NCI-H2107 (cell line): ENCODE measurements at places on chromosomes 3 and 15.

DNA sequence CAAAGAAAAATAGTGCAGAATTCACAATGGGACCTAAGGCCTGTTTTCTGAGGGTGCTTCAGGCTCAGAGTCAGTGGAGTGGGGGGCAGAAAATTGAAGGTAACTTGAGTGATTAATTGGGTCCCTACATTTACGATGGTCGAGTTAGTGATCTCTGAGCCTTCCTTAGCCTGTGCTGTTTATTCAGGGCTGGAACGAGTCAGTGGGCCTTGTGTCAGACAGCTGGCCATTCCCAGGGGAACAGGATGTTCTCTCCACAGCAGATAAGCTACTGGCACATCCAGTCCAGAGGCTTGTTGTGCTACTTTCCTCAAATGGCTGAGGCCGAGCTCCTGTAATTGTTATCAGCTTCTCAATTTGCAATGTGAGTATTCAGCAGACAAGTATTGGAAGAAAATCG, 29.2 kb upstream of the CNTN3 start:
- no peak for DNase-seq

GRCh38 chr15:65743637-65744252, 48.3 kb downstream of the DENND4A start:
- DNase-seq = no peak

- DNase-seq = no peak
Measured at GRCh38 chr3:187906416-187906815, 161.1 kb upstream of the BCL6 start.

DNA sequence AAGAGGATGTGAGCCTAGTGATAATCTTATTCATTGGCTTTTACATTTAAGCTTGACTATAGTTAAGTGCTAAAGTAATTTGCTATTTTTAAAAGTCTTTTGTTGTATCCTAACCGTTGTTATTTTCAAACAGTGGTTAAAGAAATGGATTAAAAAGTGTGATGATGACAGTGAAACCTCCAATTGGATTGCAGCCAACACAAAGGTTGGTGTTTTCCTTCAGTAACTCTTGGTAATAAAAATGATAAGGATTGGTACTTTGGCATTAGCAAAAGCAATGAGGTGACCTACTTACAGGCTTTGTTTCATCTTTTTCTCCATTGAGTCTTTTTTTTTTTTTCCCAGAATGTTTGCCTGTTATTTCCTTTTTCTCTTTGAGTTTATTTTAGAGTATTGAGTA, 87.5 kb upstream of the GOLGA6B start:
- no peak for DNase-seq

DNA sequence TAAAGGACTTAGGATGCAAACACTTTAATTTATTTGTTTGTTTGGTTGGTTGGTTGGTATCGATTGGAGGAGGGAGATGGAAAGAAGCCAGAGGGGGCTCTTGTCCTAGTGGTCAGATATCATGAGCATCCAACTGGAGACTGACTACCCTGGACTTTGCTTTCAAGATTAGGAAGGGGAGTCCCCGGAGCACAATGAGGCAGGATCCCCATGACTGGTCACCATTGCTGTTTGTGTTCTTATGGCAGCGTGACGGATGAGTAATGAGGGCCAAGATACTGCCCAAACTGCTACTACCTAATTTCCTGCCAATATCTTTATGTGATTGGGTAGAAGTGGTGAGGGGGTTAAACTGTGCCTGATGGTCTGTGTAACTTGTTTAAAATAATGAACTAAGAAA, 354.6 kb upstream of the ROPN1 start:
- no peak for DNase-seq

DNA sequence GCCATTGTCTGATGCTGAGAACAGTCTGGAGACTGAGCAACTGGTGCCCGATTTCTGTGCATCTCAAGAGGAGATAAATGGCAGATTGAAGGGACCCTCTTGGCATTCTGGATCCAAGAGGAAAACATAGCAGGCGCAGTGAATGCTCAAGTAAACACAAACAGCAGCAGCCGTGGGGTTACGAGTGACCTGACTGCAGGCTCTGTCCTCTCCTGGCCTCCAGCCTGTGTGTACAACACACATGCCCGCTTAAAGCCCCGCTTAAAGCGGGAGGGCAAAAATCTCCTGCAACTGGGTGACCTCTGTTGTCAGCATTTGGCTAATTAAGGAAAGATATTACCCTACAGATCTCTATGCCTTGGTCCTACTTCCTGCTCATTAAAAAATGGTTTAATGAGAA, 120.5 kb downstream of the GREM1 start:
- no peak for DNase-seq

- DNase-seq = no peak
Measured at GRCh38 chr15:60941448-60941847, 287.7 kb downstream of the RORA start.

DNA sequence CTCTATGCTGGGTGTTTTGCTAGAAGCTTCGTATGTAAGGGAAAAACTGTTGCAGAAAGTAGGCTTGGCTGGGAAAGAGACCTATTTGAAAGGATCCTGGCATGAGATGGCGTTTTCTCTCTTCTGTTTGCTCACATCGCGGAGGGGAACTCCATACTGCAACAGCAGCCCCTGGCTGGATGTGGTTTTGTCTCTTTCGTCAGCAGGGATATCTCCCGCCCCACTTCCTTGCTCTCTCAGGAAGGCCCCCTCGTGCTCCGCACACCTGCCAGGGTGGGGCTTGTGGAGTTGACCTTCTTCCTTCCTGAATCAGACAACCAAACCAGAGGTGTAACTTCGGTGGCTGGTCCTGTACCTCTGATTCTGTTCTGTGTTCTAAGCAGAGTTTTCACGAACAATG, 26.4 kb upstream of the MYZAP start:
- no peak for DNase-seq

GRCh38 chr15:63986751-63987341, 59.4 kb downstream of the DAPK2 start:
- DNase-seq = no peak

- no peak for DNase-seq
Measured at GRCh38 chr15:96894659-96895058, 564.2 kb downstream of the NR2F2 start.

DNA sequence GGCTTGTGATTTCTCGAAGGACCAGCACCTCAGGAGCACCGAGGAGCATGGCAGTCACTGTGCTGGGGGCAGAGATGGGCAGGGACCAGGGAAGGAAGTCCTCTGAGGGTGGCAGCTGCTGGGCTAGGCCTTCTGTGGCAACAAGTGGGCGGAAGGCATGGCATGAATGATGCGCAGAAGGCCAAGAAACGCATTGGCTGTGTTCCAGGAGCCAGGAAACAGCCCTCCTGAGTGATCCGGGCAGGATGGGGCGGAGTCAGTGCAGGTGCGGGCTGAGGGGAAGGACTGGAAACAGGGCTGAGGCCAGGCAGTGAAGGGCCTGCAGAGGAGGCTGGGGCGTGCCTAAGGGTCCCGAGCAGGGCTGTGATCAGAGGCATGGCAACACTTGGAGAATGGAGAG, 23.6 kb downstream of the MRPS11 start:
- no peak for DNase-seq

DNA sequence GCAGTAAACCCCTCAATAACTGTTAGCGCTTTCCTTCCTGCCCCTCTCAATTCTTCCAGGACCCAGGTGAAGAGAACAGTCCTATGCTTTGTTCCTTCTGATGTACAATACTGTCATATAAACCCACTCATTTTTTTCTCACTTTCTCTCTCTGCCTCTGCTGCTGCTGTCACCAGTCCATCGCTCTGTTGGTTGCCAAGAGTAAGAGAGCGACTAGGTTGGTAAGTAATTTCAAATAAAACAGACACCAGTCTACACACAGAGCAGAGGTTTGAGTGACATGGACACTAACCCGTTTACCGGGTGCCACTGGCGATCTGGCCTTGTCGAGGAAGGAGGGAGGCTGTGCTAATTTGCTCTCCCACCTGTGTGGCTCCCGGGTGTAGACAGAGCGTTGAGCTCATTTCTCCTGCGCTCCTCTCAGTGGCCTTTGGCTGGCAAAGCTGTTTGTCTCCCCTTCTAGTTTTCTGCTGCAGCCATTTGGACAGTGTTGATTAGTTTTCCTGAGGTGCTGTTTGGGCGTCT, 215.4 kb downstream of the THSD4 start:
- DNase-seq = no peak

GRCh38 chr15:67784856-67785430, 40.4 kb upstream of the SKOR1 start:
- no peak for DNase-seq

GRCh38 chr15:100113351-100114080, 228.3 kb downstream of the ADAMTS17 start:
- no peak for DNase-seq

DNA sequence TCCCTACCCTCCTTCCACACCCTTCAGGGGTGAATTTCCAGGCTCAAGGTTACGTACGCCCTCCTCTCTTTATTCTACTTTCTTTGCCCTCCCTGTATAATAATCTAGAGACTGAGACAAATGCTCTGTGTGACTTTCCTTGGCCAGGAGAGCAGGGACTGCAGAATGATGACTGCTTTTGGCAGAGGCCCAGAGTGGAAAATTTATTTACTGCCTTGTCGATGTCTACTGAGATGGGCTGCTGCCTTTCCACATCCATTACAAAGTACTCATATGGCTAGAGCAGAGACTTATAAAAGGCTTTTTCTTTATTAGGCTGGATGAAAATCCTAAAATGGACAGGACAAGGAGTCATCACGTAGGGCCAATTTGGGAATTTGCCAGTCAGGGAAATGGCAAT, 576.2 kb downstream of the TUSC7 start:
- DNase-seq = no peak

DNA sequence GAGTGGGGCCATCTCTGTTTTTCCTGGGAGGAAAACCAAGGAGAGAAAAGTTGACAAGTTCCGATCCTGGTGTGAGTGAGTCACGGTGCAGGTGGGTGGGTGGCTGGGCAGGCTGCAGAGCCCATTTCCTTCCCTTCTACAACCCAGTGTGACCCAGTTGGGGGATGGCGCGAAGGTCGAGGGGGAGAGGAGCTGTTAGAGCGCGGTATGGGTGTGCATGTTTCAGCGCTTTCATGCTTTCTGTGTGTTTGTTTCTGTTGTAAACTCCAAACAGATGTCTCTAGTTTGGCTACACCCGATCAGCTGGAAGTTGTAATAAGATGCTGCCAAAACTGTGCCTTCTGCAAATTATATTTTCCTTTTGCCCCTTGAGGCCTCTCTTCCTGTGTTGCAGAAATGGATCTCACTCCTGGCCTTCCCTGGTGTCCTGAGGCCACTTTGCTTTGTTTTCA, 3.8 kb downstream of the FAM43A start:
- no peak for DNase-seq

DNA sequence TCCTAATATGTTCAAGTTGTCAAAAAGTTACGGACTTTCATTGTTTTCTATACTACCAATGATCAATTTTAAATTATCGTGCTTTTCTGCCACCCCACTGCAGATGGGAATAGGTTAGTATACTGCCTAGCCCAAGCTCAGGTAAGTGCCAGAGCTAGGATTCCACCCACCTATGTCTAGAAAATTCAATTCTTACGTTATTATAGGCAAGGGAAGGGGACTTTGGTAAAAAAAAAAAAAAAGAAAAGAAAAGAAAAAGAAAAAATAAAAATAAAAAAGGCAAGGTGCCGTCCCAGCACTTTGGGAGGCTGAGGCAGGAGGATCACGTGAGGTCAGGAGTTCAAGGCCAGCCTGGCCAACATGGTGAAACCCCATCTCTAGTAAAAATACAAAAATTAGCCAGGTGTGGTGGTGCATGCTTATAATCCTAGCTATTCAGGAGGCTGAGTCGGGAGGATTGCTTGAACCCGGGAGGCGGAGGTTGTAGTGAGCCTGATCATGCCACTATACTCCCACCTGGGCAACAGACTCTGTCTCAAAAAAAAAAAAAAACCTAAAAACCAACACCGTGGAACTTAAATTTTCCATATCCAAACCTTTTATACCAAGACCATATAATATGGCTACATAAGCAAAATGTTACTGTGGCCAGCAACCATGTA, 1.3 kb downstream of the RPL22L1 start:
- no peak for DNase-seq

- DNase-seq = no peak
Measured at GRCh38 chr3:137131081-137131480, 173.3 kb downstream of the IL20RB start.

DNA sequence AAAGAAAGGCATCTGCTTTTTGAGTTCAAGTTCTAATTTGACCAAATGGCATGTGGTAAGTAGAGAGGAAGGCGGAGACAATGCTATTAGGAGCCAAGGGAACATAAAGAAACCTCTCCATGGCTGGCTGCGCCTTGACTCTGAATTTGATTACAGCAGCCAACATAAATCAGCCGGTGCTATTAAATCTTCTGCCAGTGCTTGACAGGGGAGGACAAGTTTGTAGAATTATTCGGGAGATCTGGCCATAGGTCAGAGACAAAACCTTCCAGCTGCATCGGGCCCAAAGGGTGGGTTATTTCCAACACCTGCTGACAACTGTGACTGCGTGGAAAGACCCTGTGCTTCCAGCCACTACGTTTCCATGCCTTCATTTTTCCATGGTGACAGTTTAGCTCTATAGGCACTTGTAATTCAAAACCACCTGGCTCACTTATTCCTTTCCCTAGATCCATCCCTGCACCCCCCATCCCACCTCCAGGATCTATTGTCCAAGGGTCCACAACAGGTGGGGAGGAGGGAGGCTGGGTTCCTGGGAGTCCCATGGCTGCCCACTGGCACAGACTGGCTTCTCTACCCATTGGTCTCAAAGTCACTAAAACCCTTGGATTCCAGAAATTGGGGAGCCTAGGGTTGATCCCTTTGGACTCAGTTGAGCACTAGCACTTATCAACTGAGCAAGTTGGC, 15.9 kb downstream of the COLQ start:
- no peak for DNase-seq

- no peak for DNase-seq
Measured at GRCh38 chr15:69491038-69491505, 38.5 kb downstream of the RPLP1 start.

- DNase-seq = no peak
Measured at GRCh38 chr3:115475178-115476041, 147.9 kb upstream of the GAP43 start.

DNA sequence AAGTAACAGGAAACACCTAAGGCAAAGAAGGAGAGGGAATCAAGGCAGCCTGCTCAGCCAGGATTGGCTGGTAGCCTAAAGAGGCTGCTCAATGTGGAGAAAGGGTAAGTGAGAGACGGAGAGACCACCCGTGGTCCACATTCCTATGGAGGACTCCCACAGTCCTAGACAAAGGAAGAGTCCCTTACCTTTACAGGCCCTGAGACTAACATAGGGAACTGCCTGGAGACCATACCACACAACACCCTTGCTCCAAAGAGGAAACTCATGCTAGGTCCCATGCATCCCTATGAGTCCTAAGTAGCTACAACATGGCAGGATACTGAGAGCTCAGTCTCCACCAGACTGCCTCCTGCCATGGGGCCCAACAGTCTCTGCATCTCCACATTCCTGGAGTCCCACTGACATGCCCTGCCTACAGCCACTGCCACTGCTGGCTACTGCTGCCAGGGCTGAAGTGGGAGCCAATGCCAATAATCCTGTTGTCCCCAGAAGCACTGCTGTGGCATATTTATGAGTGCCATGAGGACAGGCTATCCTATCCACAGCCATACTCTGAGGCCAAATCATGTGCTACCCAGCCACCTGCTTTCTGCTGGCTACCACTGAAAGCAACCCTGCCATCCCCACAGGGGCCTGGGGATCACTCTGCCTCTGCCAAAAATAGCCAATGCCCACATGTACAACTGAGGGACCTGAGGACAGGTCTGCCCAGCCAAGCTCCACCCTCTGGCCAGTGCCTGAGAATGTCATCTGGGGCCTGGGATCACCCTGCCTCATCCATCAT, 45.0 kb downstream of the COPS2 start:
- no peak for DNase-seq
